ENCODE measurements at places on chromosomes 11 and 22. TPM values are rescaled to one million over a fixed set of nuclear protein-coding genes. Genes with fewer than 3 reads are reported as not detected.

The C11orf21 gene
- total RNA-seq, result 7.8 TPM

The LGR4 gene
- total RNA-seq, result 0.27 TPM

The OR51E1 gene
- total RNA-seq, result not detected

The SCO2 gene
- 4.8 TPM for total RNA-seq

DNA sequence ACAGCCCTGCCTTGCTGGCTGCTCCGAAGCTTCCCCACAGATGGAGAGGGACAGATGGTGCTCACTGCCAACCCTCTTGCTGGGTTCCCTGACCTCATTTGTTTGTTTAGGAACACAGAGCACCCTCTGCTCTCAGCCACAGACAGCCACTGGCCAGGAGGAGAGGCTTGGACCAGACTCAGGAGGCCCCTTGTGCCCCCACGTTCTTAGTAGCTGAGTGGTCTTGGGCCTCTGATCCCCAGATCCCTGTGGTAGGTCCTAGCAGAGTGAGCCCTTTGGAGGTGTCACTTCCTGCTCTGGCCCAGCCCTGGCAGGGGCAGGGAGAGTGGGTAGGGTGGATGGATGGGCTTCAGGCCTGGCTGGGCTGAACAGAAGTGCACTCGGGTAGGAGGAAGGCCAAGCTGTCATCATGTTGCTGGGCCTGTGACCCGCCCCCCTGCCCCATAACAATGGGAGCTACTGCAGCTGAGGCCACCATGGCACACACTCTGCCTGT, 84.0 kb downstream of the DHCR7 start:
- DNase-seq, result no peak

GRCh38 chr11:65504674-65505465, 6.0 kb downstream of the MALAT1 start:
- DNase-seq, result no peak

DNA sequence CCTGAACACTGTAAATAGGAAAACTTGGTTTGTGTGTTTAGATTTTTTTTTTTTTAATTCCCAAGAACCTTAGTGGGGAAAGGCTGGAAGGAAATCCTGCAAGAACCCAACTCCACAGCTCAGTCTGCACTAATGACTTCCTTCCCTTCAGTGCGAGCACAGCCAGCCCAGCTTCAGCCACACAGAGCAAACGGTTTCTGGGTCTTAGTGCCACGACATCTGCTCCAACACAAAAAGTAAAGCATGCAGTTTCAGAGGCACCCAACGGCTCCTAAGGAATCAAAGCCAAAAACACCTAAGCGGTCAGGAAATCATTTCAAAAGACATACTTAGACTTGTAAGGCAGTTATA, 236.1 kb downstream of the TTC28 start:
- no peak for DNase-seq

DNA sequence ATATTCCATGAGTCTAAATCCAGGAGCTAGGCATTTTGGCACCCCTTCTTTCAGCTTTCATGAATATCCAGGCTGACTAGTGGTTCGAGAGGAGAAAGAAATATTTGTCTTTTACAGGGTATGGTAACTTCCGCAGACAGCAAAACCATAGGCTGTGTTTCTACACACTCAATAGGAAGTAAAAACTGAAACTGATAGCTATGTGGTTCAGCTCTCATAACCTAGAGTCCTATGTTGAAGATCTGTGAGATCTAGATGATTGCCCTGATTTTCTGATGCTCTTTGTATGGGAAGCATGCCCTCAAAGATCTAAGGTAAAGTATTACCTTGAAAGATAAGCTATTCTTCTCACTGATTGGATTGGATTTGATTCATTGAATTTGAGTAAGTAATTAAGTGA, 118.3 kb downstream of the CD44 start:
- DNase-seq, result no peak
